ENCODE measurements at places on chromosomes 2 and 18. TPM values are rescaled to one million over a fixed set of nuclear protein-coding genes. Genes with fewer than 3 reads are reported as not detected.

DNA sequence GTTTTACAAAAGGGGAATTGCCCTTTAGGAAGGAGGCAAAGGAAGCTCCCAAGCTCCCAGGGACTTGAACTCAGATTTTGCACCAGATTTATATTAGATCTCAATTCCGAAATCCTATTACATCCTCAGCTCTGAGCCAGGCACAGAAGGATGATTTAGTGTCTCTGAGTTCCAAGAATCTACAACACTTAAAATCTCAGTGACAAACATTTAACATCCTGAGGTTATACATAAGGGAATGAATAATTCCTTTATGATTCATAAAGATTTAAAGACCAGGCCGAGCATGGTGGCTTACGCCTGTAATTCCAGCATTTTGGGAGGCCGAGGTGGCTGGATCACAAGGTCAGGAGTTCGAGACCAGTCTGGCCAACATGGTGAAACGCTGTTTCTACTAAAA, 16.5 kb upstream of the SLC20A1 start:
- DNase-seq = no peak

DNA sequence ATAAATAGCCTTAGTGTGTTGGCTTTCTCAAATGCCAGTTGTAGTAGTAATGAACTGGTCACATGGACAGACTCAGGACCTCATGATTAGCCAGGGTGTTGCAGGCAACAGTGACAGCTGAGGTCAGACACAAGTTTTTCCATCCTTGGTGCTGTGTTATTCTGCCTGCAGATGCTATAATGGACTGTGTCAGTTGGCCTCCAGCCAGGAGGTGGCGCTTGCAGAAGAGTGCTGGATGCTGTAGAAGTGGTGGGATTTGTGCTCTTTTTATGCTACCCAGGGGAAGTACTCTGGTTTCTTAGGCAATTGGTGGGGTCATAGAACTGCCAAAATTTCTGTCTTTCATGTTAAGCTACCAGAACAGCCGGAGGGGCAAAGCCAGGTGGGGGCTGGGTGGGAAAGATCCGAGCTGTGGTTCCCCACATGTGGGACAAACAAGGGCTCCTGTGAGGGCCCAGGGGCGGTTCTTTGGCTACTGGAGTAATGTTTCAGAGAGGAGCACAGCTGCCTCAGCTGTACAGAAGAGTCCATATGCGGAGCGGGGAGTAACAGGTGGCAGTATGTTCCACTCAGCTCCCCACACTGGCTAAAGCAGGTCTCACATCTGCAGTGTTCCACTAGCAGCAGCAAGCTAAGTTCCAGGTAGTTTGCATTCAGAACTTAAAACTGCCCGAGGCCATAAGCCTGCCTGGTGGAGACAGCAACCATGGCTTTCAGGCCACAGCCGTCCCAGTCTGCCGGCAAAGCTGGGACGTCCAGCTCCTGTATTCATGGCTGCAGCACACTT, 104.4 kb downstream of the GULP1 start:
- no peak for DNase-seq

DNA sequence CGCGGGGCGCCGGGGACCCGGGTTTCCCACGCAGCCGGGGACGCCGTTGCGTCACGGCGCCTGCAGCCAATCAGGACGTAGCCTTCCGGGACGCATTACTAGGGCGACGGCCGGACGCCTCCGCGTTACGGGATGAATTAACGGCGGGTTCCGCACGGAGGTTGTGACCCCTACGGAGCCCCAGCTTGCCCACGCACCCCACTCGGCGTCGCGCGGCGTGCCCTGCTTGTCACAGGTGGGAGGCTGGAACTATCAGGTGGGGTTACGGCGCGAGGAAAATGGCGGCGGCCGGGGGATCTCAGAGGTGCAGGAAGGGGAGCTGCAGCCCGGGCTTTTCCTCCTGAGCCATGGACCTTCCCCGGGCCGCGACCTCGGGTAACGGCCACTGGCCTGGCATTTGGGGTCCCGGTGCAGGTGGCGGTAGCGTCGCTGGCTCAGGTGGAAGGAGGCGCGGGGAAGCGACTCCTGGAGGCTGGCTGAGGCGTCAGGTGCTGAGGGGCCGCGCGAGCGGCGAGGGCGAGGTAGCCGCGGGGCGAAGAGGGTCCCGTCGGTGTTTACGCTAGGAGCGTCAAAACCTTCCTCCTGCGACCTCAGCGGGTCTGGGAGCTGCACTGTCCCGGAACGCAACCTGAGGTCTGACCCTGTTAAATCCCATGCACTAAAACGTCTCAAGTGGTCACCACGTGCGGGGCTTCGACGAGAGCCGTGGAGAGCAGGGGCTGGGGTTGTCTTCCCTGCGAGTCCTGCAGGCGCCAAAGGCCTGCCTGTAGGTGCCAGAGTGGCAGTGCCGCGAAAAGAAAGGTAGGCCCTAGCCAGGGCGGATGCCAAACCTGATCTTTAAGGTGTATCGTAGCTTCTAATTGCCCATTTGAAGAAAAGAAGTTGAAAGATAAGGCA, at the start of gene LCLAT1:
Gene LCLAT1 (plus strand): TSS at position 98 of the 897 bp plus-strand sequence. CDS start 78,345 bp downstream, outside the sequence.
- DNase-seq = peak; percentile 90

- no peak for DNase-seq
Measured at GRCh38 chr2:154532004-154532403, 166.5 kb upstream of the KCNJ3 start.

- DNase-seq = no peak
Measured at GRCh38 chr2:143294068-143294467, 164.8 kb downstream of the ARHGAP15 start.

DNA sequence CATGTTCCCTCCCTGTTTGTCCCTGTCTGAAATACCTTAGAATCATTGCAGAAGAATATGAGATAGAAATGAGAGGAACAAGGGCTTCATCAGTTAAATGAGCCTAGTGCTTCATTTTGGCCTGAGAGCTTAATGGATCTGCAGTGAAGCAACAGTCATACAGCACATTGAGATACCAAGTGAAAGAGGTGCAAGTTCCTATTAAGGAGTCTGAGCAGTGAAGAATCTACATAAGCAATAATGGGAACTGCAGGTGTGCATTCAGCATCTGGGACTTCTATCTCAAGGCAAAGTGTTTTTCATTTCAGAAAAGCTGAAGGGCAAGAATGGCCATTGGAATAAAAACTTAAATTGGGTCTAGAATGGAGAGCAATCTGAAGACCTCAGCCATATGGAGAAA, 323.2 kb upstream of the SLC39A10 start:
- DNase-seq = no peak

- DNase-seq = no peak
Measured at GRCh38 chr2:185782223-185782769, 43.7 kb downstream of the FSIP2 start.

DNA sequence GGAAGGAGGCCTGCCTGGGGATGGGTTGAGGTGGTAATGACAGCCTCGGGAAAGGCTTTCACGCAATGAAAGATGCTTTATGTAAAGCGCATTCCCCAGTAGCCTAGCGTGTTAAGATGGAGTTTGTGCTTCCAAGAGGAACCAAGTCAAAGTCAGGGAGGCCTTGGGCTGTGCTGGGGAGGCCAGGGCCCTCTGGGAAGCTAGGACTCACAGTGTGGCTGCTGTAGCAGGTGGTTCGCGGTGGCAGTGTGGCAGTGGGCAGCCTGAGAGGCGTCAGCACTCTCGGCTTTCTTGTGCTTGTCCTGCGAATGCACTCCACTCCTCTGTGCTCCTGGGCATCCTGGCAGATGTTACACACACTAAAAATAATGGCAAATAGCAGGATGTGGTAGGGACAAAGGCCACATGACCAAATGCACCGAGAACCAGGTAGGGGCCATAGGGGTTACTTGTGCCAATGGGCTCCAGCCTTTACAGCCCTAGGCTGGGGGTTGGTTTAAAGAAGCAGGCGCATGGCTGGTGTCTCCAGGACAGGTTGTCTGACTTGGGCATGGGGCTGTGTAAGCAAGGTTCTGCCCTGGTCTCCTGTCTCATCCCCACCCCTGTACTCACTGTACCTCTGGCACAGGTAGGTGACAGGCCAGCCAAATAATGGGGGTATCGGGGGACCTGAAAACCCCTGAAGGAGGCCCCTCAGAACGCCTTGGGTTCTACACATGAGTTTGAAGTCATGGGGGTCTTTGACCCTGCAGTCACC, 154.4 kb upstream of the TWIST2 start:
- DNase-seq = no peak

DNA sequence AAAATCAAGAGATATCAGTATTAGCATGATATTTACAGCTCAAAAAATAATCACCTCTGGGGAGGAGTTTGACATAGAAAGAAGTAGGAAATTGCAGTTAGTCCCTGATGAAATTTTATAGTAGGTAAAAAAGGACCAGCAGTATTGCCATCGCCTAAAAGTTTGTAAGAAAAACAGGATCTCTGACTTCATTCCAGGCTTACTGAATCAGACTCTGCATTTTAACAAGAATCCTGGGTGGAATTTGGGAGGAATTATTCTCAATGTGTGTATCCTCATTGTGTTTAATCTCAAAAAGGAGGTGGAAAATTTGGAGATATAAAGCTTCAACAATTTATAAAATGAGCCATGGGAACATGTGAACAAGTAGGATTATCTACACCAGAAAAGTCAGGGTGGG, 31.2 kb upstream of the STAT1 start:
- no peak for DNase-seq

Gene NBAS
- 31.9 TPM for total RNA-seq

DNA sequence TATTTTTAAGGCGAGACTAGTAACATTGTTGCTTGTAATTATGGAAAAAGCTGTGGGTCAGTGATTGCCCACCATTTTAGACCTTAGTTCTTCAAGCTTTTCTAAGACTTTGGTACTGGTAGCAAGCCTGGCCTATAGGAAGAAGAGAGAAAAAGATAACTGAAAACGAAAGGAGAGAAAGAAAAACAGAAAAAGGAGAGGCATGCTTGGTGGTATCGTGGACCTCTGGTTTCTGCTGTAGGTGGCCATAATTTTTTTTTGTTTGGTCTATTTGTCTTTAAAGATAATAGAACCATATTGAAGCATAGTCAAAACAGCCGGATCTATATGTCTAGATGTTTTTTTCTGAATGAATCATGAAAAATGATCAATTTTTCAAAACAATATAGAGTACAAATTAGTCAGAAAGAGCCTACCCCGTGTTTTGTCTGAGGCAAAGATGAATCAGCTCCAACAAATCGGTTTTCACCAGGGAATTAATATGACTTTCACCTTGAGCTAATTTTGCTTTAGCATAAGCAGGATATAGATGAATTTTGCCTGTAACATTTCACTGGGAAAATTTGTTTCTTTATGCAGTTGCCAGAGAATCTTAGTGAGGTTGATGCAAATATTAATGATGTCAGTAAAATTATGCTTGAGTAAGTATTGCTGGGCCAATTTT, 45.7 kb downstream of the CCDC85A start:
- DNase-seq = no peak

- DNase-seq = no peak
Measured at GRCh38 chr2:7825591-7826312, 856.1 kb upstream of the ID2 start.

Gene COLEC12
- total RNA-seq = 0.06 TPM

- DNase-seq = no peak
Measured at GRCh38 chr2:208195531-208195930, 5.7 kb upstream of the C2orf80 start.

DNA sequence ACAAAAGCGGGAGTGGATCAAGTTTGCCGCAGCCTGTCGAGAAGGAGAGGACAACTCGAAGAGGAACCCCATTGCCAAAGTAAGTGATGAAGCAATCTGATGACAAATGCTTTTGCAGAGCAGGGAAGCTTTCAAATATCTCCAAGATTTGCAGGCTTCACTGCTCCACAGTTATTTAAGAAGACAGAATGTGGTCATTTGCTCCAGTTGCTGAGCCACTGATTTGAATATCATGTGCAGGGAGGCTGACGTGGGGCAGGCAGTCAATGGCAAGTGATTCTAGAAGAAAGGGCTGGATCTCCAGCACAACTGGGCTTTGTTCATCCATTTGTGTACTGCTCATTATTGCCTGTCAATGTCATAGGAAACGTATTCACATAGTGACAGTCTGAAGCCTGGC, 10.2 kb downstream of the DSG4 start:
- DNase-seq = no peak

Gene PTPRN
- not detected for total RNA-seq

GRCh38 chr2:102112271-102112670, 30.3 kb upstream of the IL1R1 start:
- no peak for DNase-seq

Gene CCDC68
- not detected for total RNA-seq

DNA sequence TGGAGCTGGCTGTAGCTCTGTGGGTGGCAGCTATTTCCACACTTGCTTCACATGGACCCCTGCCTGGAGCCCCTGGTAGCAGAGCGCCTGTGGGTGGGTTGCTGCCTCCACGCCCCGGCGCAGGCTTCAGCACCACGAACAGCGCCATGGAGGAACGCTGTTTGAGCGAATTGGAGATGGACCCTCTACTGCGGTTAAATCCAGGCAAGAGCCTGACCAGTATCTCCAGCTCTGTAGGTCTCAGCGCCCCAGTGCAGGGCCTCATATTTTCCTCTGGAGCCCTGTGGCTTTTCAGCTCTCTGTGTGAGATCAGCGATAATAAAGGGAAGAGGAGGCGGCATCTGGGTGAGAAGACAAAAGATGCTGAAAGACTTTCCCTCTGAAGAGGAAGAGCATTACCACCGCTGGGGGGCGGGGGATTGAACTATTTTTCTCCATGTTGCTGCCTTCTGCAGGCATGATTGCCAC, 12.0 kb downstream of the ONECUT2 start:
- peak; percentile 57 for DNase-seq

Gene LRATD1
- total RNA-seq = not detected

Gene FBLN7
- 1.8 TPM for total RNA-seq

DNA sequence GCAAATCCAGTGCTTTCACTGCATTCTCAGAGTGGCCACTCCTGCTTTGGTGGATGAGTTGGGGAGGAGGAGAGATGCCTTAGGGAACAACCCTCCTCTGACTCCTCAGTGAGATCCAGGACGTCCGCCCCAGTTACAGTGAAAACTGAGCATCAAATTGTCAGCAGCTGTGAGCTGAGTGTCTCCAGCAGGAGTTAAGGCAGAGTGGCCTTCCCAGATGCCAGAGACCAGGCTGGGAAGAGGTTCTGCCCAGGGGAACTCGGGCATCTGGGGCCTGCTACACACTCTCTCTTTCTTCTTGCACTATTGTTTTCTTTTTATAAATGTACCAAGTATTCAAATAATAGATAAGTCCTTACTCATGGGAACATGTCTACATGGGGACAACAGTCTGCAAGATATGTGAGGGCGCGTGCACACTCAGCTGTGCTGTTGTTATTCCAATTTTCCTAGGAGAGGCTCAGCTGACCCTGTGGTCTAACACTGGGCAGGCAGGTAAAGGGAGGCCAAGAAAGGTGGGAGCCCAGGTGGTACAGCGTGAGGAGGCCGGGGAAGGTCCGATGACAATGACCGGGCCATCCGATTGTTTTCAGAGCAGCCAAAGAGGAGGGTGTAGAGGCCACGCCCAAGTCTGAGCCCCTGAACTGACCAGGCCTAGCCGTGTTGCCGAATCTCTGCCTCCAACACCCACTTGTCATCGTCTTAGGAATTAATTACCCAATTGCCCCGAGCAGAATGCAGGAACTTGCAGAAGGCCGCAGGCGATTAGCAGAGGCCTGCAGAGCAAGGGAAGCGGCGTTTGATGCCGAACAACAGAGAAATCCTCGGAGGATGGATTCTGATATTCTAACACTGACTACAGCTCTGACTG, 166.9 kb downstream of the ANAPC1 start:
- DNase-seq = no peak

Gene DHRS9
- 0.34 TPM for total RNA-seq

- no peak for DNase-seq
Measured at GRCh38 chr18:59208602-59209125, 11.3 kb upstream of the GRP start.
